IPS DF 6.9 (cell line): ENCODE measurements at places on chromosomes 7 and 10.

- DNase-seq, result no peak
These were observed 57.5 kb upstream of the FAM133B start for GRCh38 chr7:92647652-92648051.

DNA sequence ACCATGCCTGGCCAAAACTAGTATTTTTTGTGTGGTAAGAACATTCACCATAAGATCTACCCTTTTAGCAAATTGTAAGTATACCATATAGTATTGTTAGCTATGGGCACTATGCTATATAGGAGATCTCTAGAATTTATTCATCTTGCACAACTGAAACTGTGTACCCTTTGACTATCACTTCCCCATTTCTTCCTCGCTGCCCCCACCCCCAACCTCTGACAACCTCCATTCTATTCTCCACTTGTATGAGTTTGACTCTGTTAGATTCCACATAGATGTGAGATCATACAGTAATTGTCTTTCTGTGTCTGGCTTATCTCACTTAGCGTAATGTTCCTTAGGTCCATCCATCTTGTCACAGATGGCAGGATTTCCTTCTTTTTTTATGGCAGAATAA is 3.6 kb downstream of the CASP7 start:
- DNase-seq, result no peak

DNA sequence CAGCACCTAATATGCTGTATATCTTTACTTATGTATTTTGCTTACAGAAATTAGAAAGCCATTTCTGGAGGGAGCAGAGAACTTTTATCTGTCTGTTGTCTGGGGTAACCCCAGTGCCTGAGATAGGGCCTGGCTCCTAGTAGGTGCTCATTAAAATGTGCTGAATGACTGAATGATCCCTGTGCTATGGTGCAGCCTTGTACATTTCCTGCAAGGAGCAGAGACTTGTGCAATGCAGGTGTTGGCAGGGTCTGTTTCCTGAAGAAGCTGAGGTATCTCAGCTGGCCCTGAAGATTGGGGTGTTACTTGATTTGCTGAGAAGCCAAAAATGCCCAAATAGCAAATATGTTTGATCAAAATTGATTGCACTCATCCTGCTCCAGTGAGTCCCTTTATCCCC is 65.5 kb downstream of the RAMP3 start:
- no peak for DNase-seq

GRCh38 chr7:95927756-95928155 is 155.4 kb downstream of the DYNC1I1 start:
- DNase-seq, result no peak
